ENCODE measurements at places on chromosomes 5 and 9.

DNA sequence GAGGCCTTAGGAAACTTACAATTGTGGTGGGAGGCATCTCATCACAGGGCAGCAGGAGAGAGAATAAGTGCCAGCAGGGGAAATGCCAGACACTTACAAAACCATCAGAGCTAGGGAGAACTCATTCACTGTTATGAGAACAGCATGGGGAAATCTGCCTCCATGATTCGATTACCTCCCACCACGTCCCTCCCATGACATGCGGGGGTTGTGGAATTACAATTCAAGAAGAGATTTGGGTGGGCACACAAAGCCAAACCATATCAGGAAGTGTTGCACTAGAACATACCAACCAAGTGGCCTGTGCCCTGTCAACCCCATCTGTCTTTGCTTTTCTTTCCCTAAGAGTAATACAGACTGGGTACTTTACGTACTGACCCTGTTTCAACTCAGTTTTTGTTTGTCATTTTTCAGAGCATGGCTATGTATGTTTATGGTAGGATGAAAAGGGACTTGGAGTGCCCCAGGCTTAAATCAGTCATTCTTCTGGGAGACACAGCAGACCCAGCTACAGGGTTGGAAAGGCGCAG, 58.3 kb upstream of the TGFBR1 start:
- DNase-seq: no peak

DNA sequence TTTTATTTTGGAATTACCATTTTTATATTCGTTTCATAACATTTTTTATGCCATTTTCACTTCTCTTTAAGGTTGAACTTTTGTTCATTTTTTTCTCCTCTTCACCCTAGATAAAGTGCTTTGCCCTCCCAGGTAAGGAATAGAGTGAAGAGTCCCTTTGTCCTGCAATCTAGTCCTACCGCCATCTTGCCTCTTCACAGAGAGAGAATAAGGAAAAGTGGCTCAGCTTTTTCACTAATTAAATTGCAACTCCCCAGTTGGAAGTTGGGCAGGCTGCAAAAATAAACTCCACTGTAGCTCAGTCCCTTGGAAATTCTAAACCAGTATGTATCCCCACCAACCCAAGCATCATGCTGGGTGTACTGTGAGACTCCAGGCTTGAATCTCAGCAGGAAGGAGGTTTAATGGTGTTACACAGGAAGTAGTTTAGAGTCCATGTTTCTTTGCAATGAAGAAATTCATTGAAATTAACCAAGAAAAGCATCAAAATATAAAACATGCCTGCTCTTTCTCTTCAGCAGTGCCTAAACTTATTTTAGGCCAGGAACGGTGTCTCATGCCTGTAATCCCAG, 60.3 kb upstream of the PCSK1 start:
- DNase-seq: no peak

DNA sequence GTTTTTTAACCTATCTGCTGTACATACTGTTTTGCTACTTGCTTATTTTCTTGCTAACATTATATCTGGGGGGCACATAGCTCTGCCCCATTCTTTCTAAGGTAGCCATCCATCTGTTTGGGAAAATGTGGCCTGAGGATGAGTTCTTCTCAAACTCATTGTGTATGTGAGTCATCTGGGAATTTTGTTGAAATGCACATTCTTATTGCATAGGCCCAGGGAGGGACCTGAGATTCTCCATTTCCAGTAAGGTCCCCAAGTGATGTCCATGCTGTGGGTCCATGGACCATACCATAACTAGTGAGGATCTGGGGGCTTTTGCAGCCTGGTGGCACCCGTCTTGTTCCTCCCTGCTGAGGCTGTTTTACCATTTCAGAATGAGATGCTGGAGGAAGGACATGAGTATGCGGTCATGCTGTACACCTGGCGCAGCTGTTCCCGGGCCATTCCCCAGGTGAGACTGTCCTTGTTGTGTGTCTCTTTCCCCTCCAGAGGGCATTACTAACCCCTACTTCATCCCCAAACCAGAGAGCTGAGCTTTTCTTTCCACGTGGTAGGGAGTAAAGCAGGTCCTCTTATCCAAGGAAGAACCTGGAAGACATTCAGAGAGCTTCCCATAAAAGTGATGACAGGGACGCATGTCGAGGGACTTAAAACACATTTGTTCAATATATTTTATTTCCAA, 28.6 kb downstream of the CYFIP2 start:
- no peak for DNase-seq

DNA sequence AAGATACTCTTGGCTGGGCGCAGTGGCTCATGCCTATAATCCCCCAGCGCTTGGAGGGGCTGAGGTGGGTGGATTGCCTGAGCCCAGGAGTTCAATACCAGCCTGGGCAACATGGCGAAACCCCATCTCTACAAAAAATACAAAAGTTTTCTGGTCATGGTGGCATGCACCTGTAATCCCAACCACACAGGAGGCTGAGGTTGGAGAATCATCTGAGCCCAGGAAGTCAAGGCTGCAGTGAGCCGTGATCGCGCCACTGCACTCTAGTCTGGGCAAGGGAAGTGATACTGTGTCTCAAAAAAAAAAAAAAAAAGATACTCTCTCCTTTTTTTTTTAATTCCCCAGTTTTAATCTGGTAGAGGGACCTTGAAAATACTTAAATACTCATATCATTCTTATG, 15.0 kb downstream of the ANKRD33B start:
- DNase-seq: no peak

GRCh38 chr5:69024241-69024651, 69.6 kb upstream of the SLC30A5 start:
- no peak for DNase-seq

GRCh38 chr5:98110282-98110691, 663.2 kb upstream of the RGMB start:
- DNase-seq: no peak

All from stimulated activated CD8-positive, alpha-beta memory T cell treated with anti-CD3 and anti-CD28 coated beads, Interleukin-15, amount 100 ng/mL, for 4 hours (primary cell).